ENCODE measurements at places on chromosomes 7 and 10. TPM values are rescaled to one million over a fixed set of nuclear protein-coding genes. Genes with fewer than 3 reads are reported as not detected.

- no peaks in the 10 kb centered on the region for H3K4me1 ChIP-seq
- DNase-seq, result no peak
- H3K27me3 ChIP-seq, result no peaks in the 10 kb centered on the region
- H3K36me3 ChIP-seq, result no peaks in the 10 kb centered on the region
- no peak overlapping the region for H3K27ac ChIP-seq
These were observed 315.7 kb downstream of the NRG3 start for GRCh38 chr10:82190432-82191260.

The ODAD2 gene
- not detected for total RNA-seq

DNA sequence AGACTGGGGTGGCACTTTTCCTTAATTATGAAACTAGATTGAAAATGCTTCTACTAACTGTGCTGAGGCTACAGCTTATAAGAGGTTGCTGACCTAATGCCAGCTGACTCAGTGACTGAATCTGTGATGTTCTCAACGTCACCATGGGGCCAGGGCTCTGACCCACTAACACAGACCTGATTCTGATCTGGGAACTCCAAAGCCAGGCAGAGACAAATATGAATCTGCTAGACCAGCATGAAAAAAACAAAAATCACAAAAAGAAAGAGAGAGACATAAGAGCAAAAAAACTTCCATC, 16.1 kb downstream of the USP6NL start:
- no peak overlapping the region for H3K4me3 ChIP-seq
- no peak for DNase-seq
- peaks cover 11% of the 10 kb centered on the region for H3K27me3 ChIP-seq
- H3K36me3 ChIP-seq, result no peaks in the 10 kb centered on the region

The PNLIP gene
- total RNA-seq, result not detected

DNA sequence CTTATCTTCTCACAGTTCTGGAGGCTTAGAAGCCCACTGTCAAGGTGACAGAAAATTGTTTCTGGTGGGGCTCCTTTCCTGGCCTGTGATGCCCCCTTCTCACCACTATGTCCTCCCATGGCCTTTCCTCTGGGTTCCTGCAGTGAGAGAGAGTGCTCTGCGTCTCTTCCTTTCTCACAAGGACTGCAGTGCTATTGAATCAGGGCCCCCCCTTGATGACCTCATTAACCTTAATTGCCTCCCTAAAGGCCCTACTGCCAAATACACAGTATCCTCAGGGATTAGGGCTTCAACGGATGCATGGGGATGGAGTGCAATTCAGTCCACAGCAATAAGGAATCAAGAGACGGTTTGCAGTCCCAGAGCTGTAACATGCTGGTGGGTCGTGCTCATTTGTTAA, 82.0 kb upstream of the GRB10 start:
- H3K4me1 ChIP-seq, result peaks cover 3% of the 10 kb centered on the region
- H3K4me3 ChIP-seq, result no peak overlapping the region
- no peaks in the 10 kb centered on the region for H3K36me3 ChIP-seq
- H3K27ac ChIP-seq, result no peak overlapping the region
- no peak for DNase-seq

DNA sequence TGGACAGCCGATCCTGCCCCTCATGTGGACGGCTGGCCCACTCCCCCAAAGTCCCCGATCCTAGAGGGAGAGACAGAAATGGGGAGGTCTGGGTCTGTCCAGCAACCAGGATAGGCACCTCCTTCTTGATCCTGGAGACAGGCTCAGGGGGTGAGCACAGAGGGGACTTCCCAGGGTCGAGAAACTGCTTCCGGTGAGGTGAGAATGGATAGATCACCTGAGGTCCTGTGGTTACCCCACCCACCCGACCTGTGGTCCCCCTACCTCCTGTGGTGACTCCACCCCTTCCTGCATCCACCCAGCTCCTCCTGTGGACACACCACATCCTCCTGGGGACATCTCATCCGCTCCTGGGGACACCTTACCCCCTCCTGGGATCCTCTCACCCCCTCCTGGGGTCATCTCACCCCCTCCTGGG, 27.4 kb upstream of the RASGEF1A start:
- H3K4me1 ChIP-seq, result peaks cover 82% of the 10 kb centered on the region
- H3K36me3 ChIP-seq, result peaks cover 13% of the 10 kb centered on the region
- peak overlapping the region; percentile 45 for H3K4me3 ChIP-seq
- peak; percentile 84 for DNase-seq
- peak overlapping the region; percentile 85 for H3K27ac ChIP-seq
- H3K27me3 ChIP-seq, result peaks cover 11% of the 10 kb centered on the region

DNA sequence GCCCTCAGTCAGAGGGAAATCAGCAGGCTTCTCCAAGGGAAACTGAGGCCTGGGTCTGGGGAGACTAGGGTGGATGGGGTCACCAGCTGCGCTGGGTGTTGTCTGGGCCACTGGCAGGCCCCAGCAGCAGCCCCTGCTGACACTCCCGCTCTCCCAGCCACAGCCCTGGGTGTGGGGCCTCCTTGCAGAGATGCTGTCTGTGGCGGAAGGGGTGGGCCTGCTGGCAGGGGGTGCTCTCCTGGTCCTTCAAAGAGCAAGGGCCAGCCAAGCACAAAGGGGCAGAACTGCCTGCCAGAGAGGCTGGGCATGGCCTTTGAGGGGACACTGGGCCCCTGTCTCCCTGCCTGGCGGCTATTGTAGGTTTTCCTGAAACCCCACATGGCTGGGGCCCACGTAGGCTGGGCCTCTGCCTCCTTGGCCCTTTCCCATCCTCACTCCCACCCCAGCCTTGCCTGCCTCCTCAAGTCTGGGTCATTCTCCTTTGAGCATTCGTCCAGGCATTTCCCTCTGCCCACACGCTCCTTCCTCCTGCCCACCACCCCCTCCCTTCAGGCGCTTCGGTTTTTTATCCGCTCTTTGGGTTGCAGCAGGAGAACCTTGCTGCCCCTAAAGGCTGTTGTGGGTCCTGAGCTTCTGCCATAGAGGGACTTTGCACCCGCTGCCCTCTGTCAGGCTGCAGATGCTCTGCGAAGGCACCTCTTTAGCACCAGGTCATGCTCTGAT, 9.1 kb downstream of the COL13A1 start:
- H3K4me3 ChIP-seq, result no peak overlapping the region
- H3K27me3 ChIP-seq, result peaks cover 3% of the 10 kb centered on the region
- no peak overlapping the region for H3K27ac ChIP-seq
- no peaks in the 10 kb centered on the region for H3K36me3 ChIP-seq

- H3K36me3 ChIP-seq, result no peaks in the 10 kb centered on the region
- no peaks in the 10 kb centered on the region for H3K4me1 ChIP-seq
- H3K4me3 ChIP-seq, result no peak overlapping the region
- no peak for DNase-seq
- no peak overlapping the region for H3K27ac ChIP-seq
These were observed 18.5 kb downstream of the MEOX2 start for GRCh38 chr7:15667991-15668390.

DNA sequence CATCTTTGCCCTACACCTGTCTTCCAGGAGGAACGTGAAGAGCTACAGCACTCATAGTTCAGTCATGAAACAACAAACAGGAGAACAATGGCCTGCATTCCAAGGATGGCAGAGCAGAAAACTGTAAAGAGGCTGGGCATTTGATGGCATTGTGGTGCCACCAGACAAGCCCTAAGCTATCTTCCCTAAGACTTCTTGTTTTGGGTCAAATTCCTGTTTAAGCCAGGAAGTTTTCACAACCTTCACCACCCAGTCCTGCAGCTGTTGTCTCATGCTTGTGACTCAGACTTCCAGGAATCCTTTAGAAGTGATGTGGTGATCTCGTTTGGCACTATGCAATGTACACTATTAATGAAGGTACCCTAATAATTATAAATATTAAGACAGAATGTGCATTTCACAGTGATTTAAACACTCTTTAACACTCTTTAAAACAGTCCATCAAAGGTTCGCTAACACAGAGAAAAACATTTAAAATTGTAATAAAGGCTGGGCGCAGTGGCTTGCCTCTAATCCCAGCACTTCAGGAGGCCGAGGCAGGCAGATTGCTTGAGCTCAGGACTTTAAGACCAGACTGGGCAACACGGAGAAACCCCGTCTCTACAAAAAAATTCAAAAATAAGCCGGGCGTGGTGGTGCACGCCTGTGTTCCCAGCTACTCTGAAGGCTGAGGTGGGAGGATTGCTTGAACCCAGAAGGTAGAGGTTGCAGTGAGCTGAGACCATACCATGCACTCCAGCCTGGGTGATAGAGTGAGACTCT, 2.7 kb upstream of the HERPUD2 start:
- peaks cover 24% of the 10 kb centered on the region for H3K36me3 ChIP-seq
- DNase-seq, result no peak
- peaks cover 30% of the 10 kb centered on the region for H3K4me1 ChIP-seq
- H3K4me3 ChIP-seq, result no peak overlapping the region

DNA sequence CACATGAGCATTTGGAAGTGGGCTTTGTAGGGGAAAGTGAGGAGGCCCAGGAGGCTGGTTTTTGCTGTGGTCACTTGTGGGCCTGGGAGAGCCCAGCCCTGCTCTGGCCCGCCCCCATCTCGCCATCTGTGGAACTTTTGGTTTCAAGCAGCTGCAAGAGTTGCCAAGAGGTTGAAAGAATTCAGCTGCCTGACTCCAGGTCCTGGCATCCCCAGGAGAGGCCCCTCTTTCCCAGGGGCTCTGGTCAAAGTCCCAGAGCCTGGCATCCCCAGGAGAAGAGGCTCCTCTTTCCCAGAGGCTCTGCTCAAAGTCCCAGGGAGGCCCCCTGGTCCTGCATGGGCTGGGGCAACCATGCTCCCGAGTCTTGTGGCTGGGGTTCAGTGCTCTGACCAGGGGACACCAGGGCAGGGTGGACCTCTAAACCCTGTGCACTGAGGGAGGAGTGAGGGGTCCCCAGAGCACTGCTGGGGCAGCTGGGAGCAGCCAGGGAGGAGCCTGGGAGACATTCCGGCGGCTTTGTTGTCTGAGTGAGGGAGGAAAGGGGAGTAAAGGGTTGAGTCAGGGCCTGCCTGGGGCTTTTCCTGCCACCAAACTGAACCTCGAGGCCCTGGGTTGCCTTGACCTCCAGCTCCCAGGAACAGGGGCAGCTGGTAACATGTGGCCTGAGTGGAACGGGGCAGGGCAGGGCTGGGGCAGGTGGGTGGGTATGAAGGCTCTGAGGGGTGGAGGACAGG, 27.7 kb upstream of the CSGALNACT2 start:
- no peak overlapping the region for H3K4me3 ChIP-seq
- H3K27me3 ChIP-seq, result no peaks in the 10 kb centered on the region

The GPR37 gene
- not detected for total RNA-seq

The CNPY1 gene
- total RNA-seq, result not detected

The APBB1IP gene
- 76.0 TPM for total RNA-seq

DNA sequence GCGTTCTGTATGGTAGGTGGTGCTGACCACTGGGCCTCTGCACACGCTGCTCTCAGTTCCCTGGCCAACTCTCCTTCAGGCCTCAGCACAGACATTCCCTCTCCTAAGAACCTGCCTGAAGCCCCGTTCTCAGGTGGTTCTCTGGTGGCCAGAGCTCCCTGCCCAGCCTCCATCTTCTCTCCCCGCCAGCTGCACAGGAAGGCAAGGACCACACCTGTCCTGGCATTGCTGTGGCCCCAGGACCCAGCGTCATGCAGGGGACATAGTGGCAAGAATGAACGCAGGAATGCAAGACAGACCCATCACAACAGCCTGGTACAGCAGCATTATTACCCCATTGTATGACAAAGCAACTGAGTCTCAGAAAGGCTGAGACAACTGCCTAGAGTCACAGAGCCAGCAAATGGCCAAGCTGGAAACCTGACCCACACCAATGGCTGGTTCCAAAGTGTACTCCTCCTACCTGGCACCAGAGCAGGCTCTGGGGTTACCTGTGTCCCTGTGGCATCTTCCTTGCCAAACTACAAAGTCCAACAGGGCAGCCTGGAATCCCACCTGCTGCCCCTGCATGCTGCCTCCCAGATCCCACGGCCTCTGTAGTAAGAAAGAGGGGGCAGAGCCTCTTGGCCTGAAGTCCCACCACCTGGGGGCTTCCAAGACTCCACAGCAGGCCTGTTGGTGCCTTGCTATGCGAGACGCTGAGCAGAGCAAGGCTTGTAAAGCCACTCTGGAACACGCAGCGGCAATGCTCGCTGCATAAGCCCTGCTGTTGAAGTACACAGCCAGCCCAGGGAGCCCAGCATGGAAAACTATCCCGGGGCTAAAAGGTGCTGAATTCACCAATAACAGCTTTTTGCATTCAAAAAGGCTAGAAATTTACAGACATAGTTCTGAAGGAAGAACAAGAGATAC, 73.3 kb downstream of the CHST15 start:
- H3K27me3 ChIP-seq, result peaks cover 2% of the 10 kb centered on the region
- H3K4me1 ChIP-seq, result peaks cover 6% of the 10 kb centered on the region
- no peak overlapping the region for H3K4me3 ChIP-seq
- no peak overlapping the region for H3K27ac ChIP-seq
- no peaks in the 10 kb centered on the region for H3K36me3 ChIP-seq

DNA sequence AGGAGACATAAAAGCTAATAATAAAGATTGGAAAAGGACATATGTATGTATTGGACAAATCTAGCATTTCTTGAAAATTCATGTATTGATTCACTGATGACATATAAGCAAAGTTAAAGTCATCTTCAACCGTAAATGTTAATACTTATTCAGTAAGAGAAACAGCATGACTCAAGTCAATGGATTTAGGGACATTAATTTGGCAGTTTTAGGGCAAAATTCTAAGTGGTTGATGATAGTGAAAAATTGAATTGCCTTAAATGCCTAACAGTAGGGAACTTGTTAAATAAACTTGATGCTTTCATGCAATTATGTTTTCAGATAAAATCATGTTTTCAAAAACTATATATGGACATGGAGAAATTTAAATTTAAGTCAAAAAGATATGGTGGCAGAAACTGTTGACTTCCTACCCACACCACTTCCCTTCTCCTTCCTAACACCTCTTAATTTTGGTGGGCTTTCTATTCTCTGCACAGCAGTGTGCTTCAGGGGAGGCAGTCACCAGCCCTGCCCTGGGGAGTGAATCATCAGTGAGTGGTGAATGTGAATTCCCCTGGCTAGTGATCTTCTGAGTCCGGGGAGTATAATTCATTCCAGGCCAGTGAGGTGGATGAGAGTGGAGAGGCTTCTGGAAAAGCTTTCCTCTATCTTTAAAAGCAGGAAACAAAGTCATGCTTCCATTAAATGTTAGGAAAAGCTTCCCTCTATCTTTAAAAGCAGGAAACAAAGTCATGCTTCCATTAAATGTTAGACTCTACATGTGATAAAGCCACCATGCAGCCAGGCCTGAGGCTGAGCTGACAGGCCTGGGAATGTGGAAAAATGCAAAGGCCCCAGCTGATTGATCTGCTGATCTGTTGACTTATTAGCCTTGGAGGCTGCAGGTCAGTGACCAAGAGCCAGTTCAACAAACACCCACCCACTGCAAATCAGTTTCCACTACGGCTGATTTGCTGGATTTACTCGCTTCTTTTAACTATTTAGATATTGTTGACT, 25.2 kb upstream of the ITGB1 start:
- peak; percentile 38 for DNase-seq
- H3K36me3 ChIP-seq, result no peaks in the 10 kb centered on the region
- no peak overlapping the region for H3K4me3 ChIP-seq
- H3K27ac ChIP-seq, result no peak overlapping the region
- peaks cover 36% of the 10 kb centered on the region for H3K4me1 ChIP-seq

- H3K36me3 ChIP-seq, result no peaks in the 10 kb centered on the region
- peaks cover 35% of the 10 kb centered on the region for H3K27me3 ChIP-seq
- peaks cover 7% of the 10 kb centered on the region for H3K4me1 ChIP-seq
- no peak overlapping the region for H3K4me3 ChIP-seq
- DNase-seq, result no peak
These were observed 11.8 kb downstream of the CALY start for GRCh38 chr10:133324857-133325260.
